ENCODE measurements at places on chromosomes 6 and 20.

GRCh38 chr6:85464722-85465150, 14.9 kb downstream of the NT5E start:
- peak overlapping the region; percentile 55 for H3K4me3 ChIP-seq
- H3K27me3 ChIP-seq: no peaks in the 10 kb centered on the region

- peaks cover 9% of the 10 kb centered on the region for H3K4me1 ChIP-seq
- DNase-seq: no peak
- H3K4me3 ChIP-seq: no peak overlapping the region
- peaks cover 50% of the 10 kb centered on the region for H3K27me3 ChIP-seq
- peaks cover 2% of the 10 kb centered on the region for H3K36me3 ChIP-seq
Observed at GRCh38 chr6:166166314-166167257, 1.1 kb downstream of the TBXT start.

DNA sequence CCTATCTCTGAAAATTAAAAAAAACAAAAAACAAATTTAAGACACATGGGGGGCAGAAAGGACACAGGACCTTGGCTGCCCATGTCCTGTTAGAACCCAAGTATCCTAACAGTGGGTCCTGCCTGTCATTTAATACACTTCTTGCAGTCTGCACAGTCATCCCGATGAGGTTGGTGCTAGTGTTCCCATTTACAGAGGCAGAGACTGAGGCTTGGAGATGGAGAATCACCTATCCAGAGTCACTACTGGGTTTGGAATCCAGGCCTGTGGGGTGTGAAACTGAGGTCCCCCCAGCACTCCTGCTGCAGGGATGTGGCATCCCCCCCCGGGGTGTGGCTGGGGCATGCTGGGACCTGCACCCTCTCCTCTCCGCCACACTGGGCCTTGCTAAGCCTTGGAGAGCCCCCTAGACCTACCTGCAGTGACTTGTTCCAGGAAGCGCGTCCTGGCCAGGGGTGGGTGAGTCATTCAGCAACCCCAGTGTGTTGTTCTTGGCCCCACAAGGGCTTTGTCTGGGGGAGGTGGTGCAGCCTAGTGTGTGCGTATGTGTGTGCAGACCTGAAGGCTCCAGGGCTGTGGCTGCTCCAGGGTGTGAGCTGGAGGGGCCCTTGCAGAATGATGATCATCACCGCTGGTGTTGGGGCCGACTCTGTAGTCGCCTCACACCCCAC, 49.7 kb downstream of the BCAS4 start:
- H3K4me3 ChIP-seq: no peak overlapping the region
- peaks cover 9% of the 10 kb centered on the region for H3K36me3 ChIP-seq
- H3K27ac ChIP-seq: no peak overlapping the region
- no peak for DNase-seq
- no peaks in the 10 kb centered on the region for H3K27me3 ChIP-seq

DNA sequence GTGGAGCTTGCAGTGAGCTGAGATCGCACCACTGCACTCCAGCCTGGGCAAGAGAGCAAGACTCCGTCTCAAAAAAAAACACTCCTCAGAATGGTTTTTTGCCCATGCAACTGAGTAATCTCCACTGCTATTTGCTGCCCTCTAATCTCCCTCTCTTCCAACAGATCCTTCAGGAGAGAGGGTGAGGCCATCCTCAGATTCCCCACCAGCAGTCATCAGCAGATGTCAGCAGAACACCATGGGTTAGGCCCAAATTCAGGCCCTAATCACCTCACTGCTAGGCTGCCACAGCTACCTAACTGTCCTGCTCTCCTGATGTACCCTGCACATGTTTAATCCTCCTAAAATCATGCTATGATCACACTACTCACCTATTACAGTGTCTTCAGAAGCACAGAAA, 63.2 kb upstream of the BEND6 start:
- DNase-seq: no peak
- H3K27me3 ChIP-seq: peaks cover 2% of the 10 kb centered on the region
- no peak overlapping the region for H3K4me3 ChIP-seq
- H3K4me1 ChIP-seq: peaks cover 2% of the 10 kb centered on the region
- no peak overlapping the region for H3K27ac ChIP-seq
- no peaks in the 10 kb centered on the region for H3K36me3 ChIP-seq

- no peaks in the 10 kb centered on the region for H3K4me1 ChIP-seq
- no peaks in the 10 kb centered on the region for H3K36me3 ChIP-seq
- peaks cover 2% of the 10 kb centered on the region for H3K27me3 ChIP-seq
- no peak overlapping the region for H3K27ac ChIP-seq
- DNase-seq: no peak
- H3K4me3 ChIP-seq: no peak overlapping the region
Observed at GRCh38 chr6:160810238-160810637, 108.2 kb downstream of the PLG start.

Data from naive thymus-derived CD8-positive, alpha-beta T cell (primary cell).